ENCODE measurements at places on chromosomes 7 and 10.

- no peak for DNase-seq
These were observed 400.3 kb upstream of the PRKCQ start for GRCh38 chr10:6980353-6980752.

DNA sequence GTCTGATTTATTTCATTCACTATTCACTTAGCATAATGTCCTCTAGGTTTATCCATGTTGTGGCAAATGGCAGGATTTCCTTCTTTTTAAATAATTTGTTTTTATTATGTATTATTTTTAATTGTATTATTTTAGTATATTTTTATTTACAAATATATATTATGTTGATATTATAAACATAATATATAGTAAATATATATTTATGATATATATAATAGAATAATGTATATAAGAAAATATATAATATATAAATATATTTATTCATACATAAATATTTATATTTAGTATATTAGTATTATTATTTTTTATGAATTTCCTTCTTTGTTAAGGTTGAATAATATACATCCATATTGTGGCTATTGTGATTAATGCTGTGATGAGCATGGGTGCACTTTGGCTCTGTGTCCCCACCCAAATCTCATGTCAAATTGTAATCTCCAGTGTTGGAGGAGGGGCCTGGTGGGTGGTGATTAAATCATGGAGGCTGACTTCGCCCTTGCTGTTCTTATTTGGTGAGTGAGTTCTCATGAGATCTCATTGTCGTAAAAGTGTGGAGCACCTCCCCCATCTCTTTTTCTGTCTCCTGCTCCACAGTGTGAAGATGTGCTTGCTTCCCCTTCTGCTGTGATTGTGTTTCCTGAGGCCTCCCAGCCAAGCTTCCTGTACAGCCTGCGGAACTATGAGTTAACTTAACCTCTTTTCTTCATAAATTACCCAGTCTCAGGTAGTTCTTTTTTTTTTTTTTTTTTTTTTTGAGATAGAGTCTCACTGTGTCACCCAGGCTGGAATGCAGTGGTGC is 52.3 kb upstream of the CYP2C18 start:
- DNase-seq, result no peak

DNA sequence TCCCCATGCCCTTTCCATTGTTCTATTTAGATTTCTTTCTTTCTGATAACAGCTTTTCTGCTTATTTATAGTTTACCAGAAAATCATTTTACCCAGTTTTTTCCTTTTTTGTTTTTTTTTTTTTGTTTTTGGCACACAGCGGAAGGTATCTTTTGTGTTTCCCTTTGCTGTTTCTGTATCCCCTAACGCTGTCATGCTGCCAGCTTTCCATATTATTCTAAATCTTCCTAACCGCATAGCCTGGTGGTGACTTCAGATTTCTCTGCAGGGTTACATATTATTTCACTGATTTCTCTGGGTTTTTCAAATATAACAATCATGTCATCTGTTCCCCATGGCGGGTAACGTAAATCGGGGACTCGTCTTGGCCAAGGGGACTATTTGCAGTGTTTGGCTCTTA is 4.0 kb upstream of the SLC29A4 start:
- no peak for DNase-seq

GRCh38 chr7:55539380-55539779 is 32.9 kb downstream of the VOPP1 start:
- DNase-seq, result peak; percentile 66

DNA sequence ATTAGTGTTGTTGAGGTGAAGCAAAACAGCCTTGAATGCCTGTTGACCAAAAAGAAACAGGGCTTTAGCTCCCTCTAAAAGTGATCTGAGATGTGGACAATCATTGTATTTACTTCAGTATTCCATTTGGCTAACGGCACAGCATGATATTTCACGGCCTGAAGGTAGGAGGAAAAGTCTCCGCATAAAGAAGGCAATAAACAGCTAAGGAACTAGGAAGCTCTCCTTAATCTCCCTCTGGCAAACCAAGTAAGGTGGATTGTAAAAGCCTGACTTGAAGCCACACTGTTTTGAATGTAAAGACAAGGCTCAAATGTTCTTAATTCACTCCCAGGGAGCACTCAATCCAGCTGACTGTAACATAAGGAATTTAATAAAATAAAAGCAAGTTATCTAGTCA is 160.0 kb upstream of the ZNF804B start:
- peak; percentile 10 for DNase-seq

- no peak for DNase-seq
These were observed 79.9 kb downstream of the ADAM22 start for GRCh38 chr7:88013981-88014380.

- DNase-seq, result no peak
These were observed 126.3 kb downstream of the CACNA2D1 start for GRCh38 chr7:82317257-82317721.
